ENCODE measurements at places on chromosomes 4 and X.

DNA sequence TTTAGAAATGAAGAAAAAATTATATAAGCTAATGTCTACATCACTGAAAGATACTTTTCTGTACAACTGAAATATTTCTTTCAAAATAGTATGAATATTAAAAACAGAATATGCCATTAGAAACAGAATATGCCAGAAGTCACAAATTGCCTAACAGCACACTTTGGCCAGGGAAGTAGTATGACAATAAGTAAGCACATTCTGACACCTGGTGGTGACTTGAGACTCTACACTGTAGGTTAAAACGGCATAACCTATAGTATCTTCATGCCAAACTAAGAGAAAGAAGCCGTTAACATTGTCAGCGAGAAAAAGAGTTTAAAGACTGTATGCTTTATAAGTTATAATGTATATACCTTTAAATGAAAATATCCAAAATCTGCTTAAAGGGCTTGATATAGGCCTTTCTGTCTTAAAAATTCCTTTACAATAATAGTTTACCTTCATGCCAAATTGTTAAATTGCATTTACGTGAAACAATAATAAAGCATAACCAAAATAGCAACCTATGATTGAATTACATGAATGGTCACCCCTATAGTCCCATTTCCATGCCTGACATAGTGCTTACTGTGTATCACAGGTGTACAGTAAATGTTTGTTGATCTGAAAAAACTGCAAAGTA lies 32.8 kb downstream of the FAM13A start:
- peak; percentile 14 for DNase-seq

DNA sequence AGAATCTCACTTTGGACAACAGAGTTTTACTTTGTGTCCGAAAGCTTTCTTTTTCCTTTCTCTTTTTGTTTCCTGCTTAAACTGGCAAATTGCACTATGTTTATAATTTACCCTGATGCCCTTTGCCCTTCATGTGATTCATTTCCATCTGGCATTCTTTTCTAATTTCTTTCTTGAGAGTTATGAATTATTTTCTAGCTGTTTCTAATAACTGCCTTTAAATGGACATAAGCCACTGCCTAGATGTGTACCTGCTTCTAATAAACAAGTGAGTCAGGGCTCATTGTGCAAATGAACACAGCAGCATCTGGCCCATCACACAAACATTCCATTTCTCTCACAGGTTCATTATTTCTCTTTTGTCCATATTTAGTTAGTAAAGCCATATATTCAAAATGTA lies 242.3 kb upstream of the GPRIN3 start:
- DNase-seq, result no peak

DNA sequence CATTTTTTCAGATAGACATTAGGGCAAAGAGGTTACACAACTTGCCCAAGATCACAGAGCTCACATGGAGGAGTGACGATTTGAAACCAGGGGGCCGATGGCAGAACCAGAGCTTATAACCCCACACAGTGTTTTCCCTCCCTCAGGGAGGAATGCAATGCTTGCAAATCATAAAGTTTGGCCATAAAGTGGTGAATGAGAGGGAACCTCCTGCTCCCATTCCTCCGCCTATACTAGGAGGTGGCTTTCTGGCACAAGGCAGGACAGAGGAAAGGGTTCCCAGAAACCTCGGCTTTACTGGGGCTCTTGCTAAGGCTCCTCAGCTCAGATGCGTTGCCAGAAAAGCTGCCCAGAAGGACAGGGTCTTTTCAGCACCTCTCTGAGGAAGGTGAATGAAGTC lies 19.3 kb downstream of the TMEM154 start:
- DNase-seq, result no peak

DNA sequence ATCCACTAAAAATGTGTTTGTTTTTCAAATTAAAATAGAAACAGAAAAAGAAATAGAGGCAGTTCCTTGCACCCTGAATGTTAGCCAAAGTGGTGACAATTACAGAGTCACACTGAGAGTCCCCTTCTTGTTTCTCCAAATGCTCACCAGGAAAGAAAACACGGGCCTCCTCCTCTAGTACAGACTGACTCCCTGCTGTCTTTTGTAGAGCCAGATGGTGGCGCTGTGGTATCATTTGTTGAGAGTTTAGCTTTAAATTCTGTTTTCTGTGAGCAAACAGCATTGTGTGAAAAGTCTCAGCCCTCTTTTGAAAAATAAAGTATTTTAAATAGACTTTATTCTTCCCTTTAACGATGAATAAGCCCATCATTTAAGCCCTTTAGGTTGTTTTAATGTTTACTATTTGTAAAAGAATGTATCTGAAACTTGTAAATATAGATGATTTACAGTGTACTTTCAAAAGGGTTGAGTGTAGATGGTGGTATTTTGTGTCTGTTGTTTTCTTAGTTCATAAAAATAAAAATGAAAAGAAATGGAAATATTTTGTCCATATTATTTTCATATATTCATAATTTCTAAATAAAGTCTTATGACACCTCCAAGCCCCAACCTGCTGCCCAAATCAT lies 36.9 kb upstream of the ATOH1 start:
- DNase-seq, result no peak

GRCh38 chr4:40573593-40574311 lies 55.9 kb downstream of the RBM47 start:
- no peak for DNase-seq

GRCh38 chrX:24777660-24778059 lies 83.9 kb downstream of the POLA1 start:
- DNase-seq, result no peak

- peak; percentile 66 for DNase-seq
Observed at GRCh38 chr4:80202190-80202711, 4.9 kb downstream of the PRDM8 start.

- no peak for DNase-seq
Observed at GRCh38 chr4:164779080-164779479, 25.1 kb downstream of the SMIM31 start.

GRCh38 chr4:99843413-99843812 lies 26.8 kb downstream of the DAPP1 start:
- DNase-seq, result no peak

GRCh38 chr4:44861756-44862155 lies 135.4 kb upstream of the GNPDA2 start:
- DNase-seq, result no peak

DNA sequence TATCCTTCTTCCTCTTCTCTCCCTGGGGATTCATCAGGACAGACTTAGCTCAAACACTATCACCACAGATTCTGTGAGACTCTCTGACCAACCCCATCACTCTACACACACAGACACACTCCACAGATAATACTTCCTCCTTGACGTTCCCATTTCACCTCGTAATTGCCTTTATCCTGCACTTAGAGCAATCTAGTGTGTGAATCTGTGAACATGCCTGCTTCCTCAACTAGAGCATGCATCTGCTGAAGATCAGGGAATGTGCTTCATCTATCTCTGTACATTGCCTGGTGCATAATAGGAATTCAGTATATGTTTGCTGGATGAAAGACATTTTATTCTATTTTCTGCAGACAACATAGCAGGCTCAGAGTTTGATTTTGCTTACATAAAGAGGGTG lies 25.1 kb upstream of the HS6ST2 start:
- DNase-seq, result no peak
